ENCODE measurements at places on chromosomes 13 and 19. TPM values are rescaled to one million over a fixed set of nuclear protein-coding genes. Genes with fewer than 3 reads are reported as not detected.

DNA sequence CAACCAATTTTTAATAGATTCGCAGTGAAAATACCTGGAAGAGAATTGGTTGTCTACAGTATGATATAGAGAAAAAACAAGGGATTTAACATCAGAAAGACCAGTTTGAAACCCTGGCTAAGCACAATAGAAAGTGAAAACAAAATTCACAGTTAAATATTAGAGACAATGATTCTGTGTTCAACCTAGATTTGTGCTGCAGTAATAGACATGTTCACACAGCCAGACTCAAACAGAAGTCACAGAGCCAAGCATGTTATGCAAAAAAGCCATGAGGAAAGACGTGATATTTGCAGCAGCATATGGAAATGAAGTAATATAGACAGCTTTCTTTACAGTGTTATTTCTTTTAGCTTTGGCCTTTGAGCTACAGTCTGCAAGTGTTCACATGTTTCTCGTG, 48.1 kb downstream of the SCEL start:
- H3K27me3 ChIP-seq, result peaks cover 6% of the 10 kb centered on the region
- DNase-seq, result no peak
- H3K4me3 ChIP-seq, result no peak overlapping the region
- no peaks in the 10 kb centered on the region for H3K36me3 ChIP-seq

DNA sequence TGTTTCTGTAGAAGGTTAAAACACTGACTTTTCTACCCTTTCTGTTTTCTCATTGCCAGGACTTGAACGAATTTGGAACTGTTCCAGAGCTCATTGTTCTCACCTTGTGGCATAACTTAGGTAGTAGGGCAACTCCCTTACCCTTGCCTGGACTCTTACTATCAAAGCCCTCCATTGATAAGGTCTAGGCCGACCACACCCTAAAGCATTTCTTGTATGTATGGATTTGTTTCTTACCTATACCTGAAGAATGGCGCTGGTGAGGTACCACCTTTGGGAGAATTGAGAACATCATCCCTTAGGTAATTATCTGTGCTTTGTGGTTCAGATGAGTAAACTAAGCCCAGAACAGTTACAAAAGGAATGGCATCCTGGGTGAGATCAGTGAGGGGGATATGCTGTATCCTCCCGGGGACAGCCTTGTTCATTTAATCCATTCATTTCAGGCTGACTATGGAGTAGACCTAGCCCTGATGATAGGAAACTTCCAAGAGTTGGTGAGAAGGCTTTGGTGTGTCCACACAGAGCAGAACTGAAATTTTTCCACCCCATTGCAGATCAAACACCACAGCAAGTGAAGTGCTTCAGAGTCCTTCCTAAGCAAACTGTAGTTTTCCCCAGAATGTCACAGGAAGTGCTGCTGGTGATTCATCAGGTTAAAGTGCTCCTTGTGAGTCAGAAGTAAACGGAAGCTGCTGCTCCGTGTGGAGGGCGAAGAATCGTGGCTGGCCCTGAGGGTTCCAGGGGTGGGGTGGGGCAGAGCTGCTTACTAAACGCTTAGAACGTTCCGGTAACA, 113.0 kb downstream of the TEX26 start:
- no peak overlapping the region for H3K4me3 ChIP-seq
- H3K27ac ChIP-seq, result peak overlapping the region; percentile 40
- H3K36me3 ChIP-seq, result no peaks in the 10 kb centered on the region
- H3K4me1 ChIP-seq, result peaks cover 10% of the 10 kb centered on the region

CYP2A7 gene
- total RNA-seq, result not detected

SYDE1 gene
- total RNA-seq, result 22.7 TPM

Measured in mesothelial cell of epicardium (in vitro differentiated cells).